ENCODE measurements at places on chromosomes 1 and 21.

DNA sequence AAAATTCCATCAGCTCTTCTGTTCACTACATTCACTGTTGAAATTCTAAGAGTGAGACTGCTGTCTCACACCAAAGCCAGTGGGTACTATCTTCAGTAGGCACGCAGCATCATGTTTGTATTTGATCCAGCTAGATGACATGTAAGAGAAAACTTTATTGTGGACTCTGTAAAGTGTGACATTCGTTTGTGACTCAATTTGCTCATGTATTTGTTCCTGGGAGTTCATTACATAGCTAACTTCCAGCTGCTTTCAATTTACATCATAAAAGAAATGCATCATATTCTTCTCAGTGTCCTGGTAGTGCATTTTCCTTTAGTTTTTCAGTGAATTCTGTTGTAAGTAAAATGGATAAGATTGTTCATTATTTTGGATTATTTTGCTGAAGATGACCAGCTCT is 31.4 kb downstream of the CTH start:
- no peak for DNase-seq

DNA sequence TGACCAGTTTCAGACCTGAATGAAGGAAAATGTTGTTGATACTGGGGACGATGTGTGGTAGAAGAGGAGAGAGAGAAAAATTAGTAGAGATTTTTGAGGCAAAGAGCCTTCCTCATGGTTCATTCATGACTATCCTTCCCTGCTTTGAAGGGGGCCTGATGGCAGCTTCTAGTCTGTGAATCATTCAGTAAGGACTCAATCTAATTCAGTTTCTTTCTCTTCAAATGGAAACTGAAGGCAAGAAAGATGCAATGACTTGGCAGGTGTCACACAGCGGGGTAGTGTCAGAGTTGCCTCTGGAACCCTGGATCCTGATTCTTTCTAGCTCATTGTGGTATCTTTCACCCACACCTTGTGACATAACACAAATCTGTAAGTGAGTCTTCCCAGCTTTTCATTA is 14.9 kb upstream of the CD5L start:
- DNase-seq = no peak

- no peak for DNase-seq
Observed at GRCh38 chr1:201562257-201562656, 23.3 kb downstream of the NAV1 start.

- DNase-seq = no peak
Observed at GRCh38 chr1:50989694-50990093, 19.6 kb downstream of the CDKN2C start.

DNA sequence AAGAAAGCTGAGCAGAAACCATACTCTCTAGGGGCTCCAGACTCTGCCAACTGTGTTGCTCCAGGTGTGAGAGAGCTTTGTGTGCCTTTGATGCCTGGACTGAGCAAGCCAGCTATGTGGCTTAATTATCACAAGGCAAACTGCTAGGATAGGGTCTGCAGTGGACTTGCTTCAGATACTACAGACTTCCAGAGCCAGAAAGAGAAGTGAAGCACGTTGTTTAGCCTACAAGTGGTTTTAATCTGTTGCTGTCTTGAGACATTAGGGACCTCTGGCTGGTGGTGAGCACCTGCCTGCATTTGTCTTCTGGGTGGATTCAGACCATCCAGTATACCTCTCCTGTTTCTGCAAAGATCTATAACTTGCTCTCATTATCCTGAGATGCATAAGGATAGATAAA is 353.4 kb upstream of the PLXNA2 start:
- no peak for DNase-seq

GRCh38 chr1:153963850-153964331 is 554 bp upstream of the SLC39A1 start:
- no peak for DNase-seq

DNA sequence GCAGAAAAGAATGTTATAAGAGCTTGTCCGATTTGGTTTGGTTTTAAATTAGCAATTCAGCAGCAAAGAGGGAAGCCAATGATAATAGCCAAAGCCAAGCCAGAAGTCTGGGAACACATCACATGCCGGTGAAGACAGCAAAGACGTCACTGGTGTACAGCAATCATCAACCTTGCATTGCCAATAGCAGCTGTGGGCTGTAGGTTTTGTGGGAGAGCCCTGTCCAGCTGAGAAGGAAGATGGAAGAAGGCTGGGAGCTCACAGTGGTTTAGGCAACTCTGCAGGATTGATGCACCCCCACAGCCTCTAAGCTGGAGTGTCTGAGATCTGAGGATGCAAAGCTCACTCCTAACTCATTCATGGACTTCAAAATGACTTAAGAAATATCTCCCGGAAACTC is 338.7 kb downstream of the SIPA1L2 start:
- no peak for DNase-seq

DNA sequence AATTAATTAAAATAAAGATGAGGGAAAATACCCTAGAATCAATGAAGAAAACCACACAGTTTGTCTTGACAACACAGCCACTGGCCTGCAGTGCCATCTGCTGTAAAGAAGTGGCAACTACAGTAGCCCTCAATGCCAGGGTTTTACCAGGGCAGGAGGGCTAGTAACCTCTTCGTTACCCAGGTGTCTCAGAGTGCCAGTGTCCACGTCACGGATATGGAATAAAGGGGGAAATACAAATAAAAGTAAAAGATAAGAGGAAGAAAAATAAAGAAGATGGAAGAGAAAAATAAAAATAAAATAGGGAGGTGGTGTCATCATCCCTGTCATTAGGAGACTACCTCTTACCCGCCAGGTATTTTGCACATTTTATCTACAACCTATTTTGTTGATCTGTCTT is 14.2 kb upstream of the SLC44A3 start:
- DNase-seq = peak; percentile 53

- DNase-seq = no peak
Observed at GRCh38 chr1:71054281-71054731, 6.7 kb upstream of the PTGER3 start.

DNA sequence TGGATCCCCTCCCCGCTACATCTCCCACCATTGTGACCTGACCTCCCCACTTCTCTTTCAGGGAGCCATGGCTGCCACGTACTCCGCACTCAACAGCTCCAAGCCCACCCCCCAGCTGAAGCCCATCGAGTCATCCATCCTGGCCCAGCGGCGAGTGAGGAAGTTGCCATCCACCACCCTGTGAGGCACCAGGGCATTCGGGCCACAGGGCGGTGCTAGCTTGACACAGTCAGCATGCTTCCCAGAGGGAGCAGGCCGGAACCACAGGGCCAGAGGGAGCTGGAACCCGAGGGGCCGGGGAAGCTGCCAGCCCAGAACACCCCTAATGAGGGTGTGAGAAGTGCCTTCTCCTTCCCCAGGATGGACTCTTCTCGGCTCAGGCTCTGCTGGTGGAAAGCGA is 44.5 kb downstream of the RPS6KA1 start:
- DNase-seq = no peak

GRCh38 chr1:217251121-217251520 is 379.8 kb downstream of the GPATCH2 start:
- no peak for DNase-seq

DNA sequence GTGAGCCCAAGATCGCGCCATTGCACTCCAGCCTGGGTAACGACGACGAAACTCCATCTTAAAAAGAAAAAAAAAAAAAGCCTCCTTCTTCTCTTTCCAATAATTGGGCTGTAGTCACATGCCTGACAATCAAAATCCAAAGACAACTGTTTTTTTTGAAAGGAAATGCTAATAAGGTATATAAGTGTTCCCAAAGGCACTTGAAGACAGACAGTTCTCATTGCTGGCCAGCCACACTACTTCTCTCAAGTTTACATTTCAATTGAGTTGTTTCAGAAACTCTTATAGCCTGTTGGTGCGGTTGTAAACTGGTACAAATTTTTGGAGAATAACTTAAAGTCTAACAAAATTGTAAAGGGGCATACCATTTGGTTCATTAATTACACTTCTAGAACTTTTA is 23.3 kb downstream of the GATAD2B start:
- DNase-seq = no peak

DNA sequence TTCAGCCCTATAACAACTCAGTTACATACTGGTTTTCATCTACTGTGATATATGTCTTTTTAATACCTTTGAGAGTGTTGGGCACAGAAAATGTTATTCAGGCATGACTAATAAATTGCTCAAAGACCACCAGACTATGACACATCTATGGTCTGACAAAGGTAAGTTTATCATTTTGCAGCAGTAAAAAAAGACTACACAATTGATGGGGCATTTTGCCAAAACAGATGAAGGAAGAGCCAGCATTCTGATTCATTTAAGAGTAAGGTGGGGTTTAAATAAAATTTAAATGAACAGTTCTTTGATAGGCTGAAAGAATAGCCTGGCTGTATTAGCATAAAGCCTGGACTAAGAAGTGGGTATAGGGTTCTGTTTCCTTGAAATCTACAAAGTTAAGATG is 8.8 kb upstream of the RNPC3 start:
- DNase-seq = no peak

Data from CD4-positive, alpha-beta T cell treated with Interleukin-4 for 1 hour (primary cell).